ENCODE measurements at places on chromosomes 5 and 9.

- no peak for DNase-seq
These were observed 390.6 kb downstream of the DNAH5 start for GRCh38 chr5:13553896-13554295.

DNA sequence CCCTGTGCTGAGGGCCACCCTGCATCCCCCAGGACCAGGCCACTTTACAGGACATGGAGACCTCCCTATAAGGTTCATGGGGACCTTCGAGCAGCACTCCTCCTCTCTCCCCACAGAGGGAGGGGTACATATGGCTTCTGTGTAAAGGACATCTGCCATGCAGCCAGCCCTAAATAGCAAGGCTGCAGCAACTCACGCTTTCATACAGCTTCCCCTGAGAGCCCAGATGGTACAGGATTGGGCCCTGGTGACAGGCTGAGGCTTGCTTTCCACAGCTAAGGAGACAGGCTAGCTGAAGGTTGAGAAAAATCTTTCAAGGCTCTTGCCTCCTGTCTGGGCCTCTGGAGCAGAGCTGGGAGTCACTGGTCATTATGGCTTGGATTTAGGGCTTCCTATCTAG, 147.0 kb upstream of the ZNF366 start:
- no peak for DNase-seq

- DNase-seq, result no peak
These were observed 2.0 kb downstream of the ASTN2 start for GRCh38 chr9:117412841-117413240.

DNA sequence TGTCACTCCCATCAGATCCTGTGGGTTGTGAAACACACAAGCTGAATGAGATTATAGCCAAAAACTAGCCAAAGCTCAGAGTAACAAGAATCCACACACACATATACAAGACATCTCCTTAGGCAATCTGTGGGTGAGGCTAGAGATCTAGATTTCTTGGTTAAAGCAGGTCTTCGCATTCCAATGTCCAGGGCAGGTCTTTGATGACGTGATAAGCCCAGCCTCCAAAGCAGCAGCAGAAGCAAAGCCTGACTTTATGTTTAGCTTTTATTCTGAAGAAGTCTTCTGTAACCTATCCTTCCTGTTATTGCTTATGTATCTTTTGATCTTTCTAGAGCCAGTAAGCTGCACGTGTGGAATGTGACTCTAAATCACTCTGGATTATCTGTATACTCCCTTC, 199.1 kb upstream of the SLC30A5 start:
- DNase-seq, result no peak

GRCh38 chr9:94164806-94165549, 80.7 kb downstream of the PTPDC1 start:
- DNase-seq, result no peak

GRCh38 chr5:142758062-142758795, 11.9 kb upstream of the ARHGAP26 start:
- no peak for DNase-seq

DNA sequence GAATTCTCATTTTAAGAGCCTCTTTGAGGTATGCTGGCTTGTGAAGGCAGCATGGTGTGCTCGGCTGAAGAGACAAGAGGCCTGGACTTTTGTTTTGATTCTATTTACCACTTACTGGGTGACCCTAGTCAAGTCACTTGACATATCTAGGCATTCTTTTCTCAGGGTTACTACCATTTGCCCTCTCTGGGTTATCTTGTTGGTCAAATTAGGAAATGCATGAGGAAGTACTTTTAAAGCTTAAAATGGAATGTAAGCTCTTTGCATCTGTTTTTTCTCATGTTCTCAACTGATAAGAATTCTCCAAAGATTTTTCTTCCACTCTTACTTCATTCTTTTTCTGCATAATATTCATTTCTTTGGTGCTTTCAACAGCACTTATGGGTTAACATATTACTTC, 173.1 kb downstream of the PLK2 start:
- DNase-seq, result no peak

- DNase-seq, result no peak
These were observed 903.8 kb downstream of the EFNA5 start for GRCh38 chr5:106766916-106767315.

DNA sequence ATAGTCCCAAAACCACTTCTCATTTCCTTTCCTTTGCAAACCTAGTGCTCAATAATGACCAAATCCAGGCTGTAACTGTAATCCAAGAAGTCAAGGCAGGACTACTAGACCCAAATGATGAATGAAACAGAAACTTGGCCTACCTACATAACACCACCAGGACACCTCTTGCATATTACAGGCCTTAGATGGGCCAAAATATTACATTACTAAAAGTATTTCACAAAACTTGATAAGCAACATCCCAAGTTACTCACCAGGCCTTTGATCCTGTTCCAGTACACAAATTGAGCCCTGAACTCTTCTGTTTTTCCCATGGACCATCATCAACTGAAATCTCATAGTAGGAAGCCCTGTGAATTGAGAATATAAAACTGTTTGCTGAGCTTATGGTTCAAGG, 34.8 kb downstream of the NADK2 start:
- DNase-seq, result no peak
